NCI-H748 treated with DMSO at 0.1 percent for 48 hours (cell line): ENCODE measurements at places on chromosomes 11 and 22.

GRCh38 chr11:43434893-43435292 is 76.2 kb downstream of the TTC17 start:
- DNase-seq = no peak

DNA sequence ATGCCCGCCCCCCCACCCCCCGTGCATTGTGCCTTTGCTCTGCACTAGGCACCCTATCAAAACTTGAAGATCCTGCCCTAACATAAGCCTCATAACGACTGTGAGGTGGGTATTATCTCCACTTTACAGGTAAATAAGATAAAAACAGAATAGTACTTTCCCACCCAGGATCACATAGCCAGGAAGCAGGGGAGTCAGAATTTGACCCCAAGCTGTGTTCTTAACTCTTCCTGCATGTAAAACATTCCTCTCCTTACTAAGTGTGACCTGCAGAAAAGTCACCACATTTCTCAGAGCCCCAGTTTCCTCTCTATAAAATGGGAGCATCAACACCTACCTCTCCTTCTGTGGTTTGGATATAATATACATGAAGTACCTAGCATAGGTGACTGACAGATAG is 18.2 kb upstream of the ANKK1 start:
- DNase-seq = no peak

DNA sequence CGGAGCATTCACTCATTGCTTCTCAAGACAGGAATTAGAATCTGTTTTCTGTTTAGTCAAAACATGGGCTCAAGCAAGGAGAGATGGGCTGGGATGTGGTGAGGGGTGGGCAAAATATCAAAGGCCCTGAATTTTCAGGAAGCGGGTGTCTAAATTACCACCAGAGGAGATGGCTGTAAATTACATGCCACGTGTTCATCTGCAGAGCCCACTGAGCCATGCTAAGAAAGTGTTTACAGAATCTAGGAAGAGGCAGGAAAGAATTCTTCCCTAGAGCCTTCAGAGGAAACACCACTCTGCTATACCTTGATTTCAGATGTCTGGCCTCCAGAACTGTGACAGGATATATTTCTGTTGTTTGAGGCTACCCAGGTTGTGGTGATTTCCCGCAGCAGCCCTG is 46.1 kb downstream of the CLMP start:
- DNase-seq = no peak

- DNase-seq = no peak
These were observed 32.2 kb upstream of the TRIM29 start for GRCh38 chr11:120169981-120170698.

GRCh38 chr11:134414766-134415765 is 3.0 kb upstream of the B3GAT1 start:
- DNase-seq = no peak

DNA sequence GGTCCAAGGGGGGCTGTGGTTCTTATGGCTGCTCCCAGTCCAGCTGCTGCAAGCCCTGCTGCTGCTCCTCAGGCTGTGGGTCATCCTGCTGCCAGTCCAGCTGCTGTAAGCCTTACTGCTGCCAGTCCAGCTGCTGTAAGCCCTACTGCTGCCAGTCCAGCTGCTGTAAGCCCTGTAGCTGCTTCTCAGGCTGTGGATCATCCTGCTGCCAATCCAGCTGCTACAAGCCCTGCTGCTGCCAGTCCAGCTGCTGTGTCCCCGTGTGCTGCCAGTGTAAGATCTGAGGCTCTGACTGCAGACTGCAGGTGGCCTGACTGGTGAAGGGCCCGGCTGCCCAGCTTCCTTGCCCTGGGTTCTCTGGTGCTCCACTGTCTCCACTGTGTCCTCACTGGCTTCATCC is 696 bp downstream of the KRTAP5-5 start:
- DNase-seq = no peak

- DNase-seq = no peak
These were observed 837.8 kb downstream of the TBC1D22A start for GRCh38 chr22:47600281-47600680.

GRCh38 chr11:119344291-119345010 is 2.1 kb downstream of the MFRP start:
- no peak for DNase-seq

- DNase-seq = peak; percentile 67
These were observed 146.8 kb upstream of the ZC3H12C start for GRCh38 chr11:109946322-109946846.

DNA sequence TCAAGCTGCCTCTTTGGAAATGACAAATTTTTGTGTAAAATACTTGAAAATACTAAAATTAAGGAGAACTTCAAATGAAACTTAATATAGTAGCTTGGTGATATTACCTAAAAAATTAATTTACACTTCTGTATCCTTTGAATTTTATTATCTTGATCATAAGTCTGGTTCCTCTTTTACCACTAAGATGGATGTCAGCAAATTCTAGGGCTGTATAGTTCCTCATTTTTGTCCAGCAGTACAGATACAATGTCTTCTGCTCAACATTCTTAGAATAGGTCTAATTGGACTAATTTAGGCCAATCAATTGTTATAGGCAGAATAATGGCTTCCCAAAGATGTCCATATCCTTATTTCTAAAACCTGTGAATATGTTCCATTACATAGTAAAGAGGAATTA is 1298.0 kb upstream of the RAG2 start:
- no peak for DNase-seq

- peak; percentile 39 for DNase-seq
These were observed 321.0 kb downstream of the NTM start for GRCh38 chr11:131691181-131692041.

- DNase-seq = no peak
These were observed 44.4 kb upstream of the ST14 start for GRCh38 chr11:130115218-130115617.

DNA sequence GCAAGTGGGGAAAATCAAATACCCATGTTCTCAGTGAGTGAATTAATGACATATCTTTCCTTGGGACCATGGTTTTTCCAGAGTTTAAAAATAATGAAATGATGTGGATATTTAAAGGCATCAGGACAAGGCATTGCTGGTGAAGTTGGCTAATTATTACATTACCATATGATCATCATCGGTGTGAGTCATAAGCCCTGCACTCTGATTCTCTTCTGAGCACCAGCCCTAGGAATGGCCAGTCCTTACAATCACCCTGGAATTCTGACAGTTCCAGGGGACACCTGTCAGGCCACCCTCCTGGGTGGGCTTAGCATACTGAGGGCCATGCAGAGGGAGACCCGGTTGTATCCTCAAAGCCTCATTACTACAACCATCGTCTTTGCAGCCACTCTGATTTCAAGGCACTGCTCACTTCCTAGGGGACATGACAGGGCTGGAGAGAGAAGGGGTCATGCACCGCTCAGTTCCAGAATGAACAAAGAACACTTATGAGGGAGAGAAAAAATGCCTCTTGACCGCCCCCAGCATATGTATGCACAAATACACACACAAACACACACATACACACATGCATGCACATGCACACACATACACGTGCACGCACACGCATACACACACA is 365.0 kb downstream of the MIAT start:
- no peak for DNase-seq
